GM13977 (cell line): ENCODE measurements at places on chromosomes 4 and X.

GRCh38 chr4:68297137-68297536, 51.6 kb upstream of the TMPRSS11B start:
- DNase-seq = no peak

- no peak for DNase-seq
Measured at GRCh38 chrX:46257451-46257879, 287.8 kb downstream of the ZNF674 start.

- DNase-seq = no peak
Measured at GRCh38 chrX:74521961-74522751, 92.3 kb downstream of the RLIM start.

DNA sequence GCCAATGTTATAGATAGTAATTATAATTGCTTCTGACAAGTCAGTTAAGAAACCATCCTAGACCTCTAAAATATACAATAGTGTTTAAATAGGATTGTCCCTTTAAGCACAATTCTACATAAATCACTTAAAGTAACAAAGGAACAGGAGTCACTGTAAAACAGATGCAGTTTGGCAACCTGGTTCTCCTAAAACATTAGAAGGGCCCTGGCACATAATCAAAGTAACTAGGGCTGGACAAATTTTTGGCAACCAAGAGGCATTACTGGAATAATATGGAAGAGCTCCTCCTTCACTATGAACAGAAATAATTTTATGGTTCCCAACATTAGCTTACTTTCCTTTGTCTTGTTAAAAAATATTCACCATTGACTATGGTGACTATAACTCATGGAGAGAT, 75.0 kb upstream of the CCDC160 start:
- no peak for DNase-seq

GRCh38 chr4:145481942-145482208, 222 bp downstream of the SMAD1 start:
- DNase-seq = no peak

DNA sequence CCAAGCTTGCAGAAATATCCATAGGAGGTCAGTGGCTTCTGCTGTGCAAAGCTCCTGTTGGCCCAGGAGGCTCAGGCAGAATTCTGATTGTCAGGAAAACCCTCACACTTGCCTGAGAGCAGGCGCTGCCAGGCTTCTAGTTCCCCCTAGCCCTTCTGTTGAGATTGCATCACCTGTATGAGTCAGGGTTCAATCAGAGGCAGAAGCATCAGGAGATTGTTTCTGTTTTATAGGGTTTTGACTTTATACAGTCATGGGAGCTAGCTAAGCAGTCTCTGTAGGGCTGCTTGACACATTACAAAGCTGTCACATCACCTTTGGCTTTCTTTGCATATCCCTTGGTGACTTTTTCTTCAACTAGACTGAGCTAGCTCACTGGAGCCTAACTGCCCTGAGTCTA, 27.8 kb downstream of the DIPK2B start:
- no peak for DNase-seq

DNA sequence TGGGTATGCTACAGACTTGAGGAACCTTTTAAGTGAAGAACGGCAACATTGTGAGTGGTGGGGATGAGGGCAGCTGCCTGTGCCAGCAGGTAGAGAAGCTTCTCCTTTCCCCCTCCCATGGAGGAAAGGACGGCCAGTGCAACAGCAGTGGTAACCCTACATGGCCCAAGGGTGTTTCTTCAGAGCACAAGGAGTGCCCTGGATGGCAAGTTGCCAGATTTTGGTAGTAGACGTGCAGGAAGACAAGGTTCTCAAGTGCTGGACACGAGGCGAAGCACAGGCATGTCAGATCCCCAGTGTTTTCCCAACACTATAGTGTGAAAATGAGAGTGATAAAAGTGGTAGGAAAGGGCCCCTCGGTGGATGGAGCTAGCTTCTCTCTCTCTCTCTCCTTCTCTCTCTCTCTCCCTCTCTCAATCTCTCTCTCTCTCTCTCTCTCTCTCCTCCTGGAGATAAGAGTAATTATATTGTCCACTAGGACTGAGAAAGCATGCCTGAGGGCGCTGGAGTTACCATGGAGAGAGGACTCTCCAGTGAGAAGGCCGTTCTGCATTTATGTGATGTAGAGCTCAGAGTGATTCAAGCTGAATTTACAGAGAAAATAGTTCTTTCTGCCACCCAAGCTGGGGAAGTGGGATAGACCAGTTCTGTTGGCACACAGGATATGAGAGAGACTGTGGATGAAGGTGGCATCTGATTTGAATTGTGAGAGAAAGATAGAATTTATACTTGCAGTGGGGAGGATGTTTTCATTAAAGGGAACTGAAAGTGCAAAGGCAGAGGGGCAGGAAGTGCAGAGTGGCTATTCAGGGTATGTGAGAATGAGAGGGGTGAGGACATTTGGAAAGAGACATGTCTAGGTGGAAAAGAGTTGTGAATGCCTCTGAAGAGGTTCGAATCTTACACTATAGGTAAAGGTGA, 25.7 kb upstream of the TRPC3 start:
- DNase-seq = no peak

- no peak for DNase-seq
Measured at GRCh38 chr4:150401083-150401687, 180.8 kb upstream of the MAB21L2 start.

- no peak for DNase-seq
Measured at GRCh38 chr4:41896648-41897047, 38.6 kb upstream of the TMEM33 start.

- no peak for DNase-seq
Measured at GRCh38 chrX:153632595-153632946, 14.4 kb upstream of the DUSP9 start.

GRCh38 chr4:825971-826330, at the start of gene CPLX1:
Gene CPLX1, minus strand, starts transcription at chr4:826129. Its CDS starts 1,607 bp downstream, at chr4:824522.
- DNase-seq = peak; percentile 74

DNA sequence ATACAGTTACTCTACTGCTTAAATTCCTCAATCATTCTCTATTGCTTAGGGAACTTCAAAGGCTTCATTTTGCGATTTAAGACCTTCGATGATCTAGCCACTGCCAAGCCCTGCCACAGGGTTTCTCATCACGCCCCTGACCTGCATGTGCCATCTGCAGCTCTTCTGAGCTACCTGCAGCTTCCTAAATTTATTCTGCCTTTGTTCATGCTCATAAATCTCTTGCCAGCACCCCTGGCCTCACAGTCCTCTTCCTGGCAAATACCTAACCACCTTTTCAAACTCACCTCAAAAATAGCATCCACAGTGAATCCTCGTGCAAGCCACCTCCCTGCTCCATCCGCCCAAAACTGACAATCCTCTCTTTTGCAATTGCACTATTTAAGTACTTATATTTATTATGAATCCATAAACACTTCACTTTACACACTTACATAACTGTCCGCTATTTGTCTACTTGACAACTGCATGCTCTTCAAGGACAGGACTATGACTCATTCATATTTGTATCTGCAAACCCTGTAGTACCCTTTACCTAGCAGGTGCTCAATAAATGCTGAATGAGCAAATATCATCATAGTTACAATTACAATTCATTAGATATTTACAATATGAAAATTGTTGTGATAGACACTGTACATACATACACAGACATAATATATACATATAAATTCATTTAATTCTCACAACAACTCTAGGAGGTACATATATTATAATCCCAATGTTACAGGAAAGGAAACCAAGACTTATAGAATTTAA, 280.0 kb upstream of the RASGEF1B start:
- DNase-seq = no peak

DNA sequence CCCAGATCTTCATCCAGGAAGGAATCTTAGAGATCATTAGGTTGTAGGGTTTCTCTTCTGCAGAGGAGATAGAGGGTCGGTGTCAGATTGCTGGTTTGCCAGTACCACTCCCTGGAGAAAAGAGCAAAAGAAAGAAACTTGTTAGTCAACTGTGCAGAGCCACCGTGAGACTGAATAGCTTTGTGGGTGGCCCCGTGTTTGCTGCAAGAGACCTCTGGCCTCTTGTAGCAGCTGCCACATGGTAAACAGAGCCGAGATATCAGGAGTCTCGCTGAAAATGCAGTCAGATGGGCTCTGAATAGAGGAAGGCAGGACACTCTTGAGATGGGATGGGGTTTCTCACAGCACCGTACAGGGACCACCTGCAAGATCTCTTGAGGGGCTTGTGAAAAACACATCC, 149.7 kb downstream of the PTTG2 start:
- no peak for DNase-seq

- no peak for DNase-seq
Measured at GRCh38 chrX:29580560-29580959, 634.8 kb upstream of the MAGEB2 start.

DNA sequence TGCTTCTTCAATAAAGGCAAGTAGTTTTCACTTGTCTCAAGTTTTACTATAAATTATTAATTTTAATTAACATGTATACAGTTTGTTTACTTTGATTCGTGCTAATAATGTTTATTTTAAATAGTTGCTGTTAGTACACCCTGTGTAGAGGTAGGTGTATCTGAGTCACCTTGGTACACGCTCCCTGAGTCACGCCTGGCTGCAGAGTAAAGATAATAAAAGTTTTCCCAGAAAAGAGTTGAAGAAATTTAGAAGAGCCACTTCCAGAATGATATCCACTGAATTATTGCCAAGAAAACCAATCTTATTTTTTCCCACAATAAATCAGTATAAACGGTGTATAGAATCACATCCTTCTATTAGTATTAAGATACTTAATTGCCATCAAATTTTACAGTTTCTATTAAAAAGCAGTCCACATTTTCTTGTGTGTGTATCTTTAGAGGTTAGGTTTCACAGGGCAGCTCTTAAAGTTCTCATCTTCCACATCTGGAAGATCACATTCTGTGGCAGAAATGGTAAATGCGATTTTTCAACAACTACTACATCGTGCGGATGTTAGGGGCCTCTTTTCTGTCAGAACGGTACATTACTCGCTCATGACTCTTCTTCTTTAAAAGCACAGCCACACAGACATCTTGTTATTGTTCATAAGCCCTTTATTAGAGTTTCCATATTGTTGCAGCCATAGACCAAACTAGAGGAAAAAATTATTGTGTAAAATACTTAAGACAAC, 55.4 kb downstream of the HADH start:
- no peak for DNase-seq

- no peak for DNase-seq
Measured at GRCh38 chrX:147377728-147378127, 534.0 kb upstream of the FMR1 start.

DNA sequence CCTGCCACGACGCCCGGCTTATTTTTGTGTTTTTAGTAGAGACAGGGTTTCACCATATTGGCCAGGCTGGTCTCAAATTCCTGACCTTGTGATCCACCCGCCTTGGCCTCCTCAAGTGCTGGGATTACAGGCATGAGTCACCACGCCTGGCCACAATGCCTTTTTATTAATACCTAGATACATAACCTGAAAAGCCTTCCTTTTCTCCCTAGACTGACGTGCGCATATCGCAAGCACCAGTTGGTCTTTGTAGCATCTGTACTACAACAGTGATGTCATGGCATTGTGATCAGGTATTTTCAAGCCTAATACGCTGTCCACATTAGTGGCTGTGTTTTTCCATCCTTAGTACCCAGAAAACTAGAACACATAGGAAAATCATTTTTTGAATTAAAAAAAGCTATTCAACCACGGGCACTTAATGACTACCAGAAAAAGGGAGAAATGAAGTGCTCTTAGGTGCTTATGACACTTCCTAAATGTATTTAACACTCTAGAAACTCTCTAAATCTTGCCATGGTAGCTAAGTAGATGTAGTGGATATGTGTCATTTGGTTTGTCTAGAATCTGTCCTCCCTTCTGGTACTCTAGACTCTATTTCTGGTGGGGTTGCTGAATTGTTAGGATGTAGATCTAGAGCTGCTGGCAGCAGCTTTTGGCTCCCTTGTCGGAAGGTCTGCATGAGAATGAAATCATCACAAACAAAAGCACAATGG, 707.8 kb downstream of the STIM2 start:
- no peak for DNase-seq
